ENCODE measurements at places on chromosomes 3 and 15. TPM values are rescaled to one million over a fixed set of nuclear protein-coding genes. Genes with fewer than 3 reads are reported as not detected.

- no peaks in the 10 kb centered on the region for H3K36me3 ChIP-seq
- H3K4me3 ChIP-seq: peak overlapping the region; percentile 49
- H3K27ac ChIP-seq: no peak overlapping the region
- peaks cover 73% of the 10 kb centered on the region for H3K4me1 ChIP-seq
Measured at GRCh38 chr3:137769322-137770065, 5.4 kb downstream of the SOX14 start.

AMIGO3 gene
- polyA plus RNA-seq: 3.5 TPM

GRCh38 chr15:59111251-59111650 lies 6.3 kb downstream of the CCNB2 start:
- no peak overlapping the region for H3K27ac ChIP-seq
- H3K4me3 ChIP-seq: no peak overlapping the region
- H3K27me3 ChIP-seq: no peaks in the 10 kb centered on the region
- H3K36me3 ChIP-seq: peaks cover 57% of the 10 kb centered on the region
- no peak for DNase-seq

- no peaks in the 10 kb centered on the region for H3K36me3 ChIP-seq
- DNase-seq: no peak
- no peak overlapping the region for H3K4me3 ChIP-seq
Measured at GRCh38 chr3:193727089-193727488, 134.1 kb downstream of the OPA1 start.

DNA sequence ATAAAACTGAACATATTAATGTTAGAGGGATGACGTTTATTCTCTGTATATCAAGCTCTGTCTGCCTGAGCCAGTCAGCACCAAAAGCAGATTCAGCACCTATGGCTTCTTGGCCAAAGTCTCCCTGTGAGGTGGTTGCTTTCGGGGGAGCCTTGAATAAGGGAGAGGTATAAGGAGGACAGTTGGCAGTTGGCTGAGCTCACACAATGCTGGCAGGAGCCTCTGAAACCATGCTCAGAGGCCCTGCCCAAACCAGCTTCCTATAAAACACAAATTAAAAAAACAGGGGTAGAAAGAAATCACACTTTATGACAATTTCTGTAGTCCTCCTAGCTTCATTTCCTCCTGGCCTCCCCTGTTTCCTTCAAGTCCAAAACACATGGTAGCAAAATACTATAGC lies 18.8 kb downstream of the ARHGEF3 start:
- no peaks in the 10 kb centered on the region for H3K4me1 ChIP-seq
- no peaks in the 10 kb centered on the region for H3K27me3 ChIP-seq
- DNase-seq: no peak
- no peaks in the 10 kb centered on the region for H3K36me3 ChIP-seq
- no peak overlapping the region for H3K4me3 ChIP-seq
- no peak overlapping the region for H3K27ac ChIP-seq
